CD8-positive, alpha-beta T cell (primary cell): ENCODE measurements at places on chromosomes 5 and 9.
A peak's percentile ranks its signal among the peaks of the same experiment; 100 is the strongest.

DNA sequence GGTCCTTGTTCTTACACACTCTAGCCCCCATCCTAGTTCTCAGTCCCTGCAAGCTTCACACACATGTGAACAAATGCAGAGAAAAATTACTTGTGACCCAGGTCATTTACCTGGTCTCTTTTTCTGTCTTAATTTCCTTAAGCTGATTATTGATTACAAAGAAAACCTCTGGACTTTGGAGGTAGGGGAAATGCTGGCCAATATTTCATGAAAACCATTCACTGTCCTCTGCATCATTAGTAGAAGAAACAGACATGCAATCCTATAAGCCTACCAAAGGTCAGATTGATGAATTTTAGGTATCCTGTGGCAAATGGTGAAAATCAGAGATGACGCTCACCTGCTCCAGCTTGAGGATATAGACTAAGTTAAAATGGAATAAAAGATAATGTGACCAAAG is 366.8 kb downstream of the ARRDC3 start:
- no peak for DNase-seq

- DNase-seq, result no peak
Observed at GRCh38 chr9:93562157-93562556, 14.2 kb upstream of the PHF2 start.

DNA sequence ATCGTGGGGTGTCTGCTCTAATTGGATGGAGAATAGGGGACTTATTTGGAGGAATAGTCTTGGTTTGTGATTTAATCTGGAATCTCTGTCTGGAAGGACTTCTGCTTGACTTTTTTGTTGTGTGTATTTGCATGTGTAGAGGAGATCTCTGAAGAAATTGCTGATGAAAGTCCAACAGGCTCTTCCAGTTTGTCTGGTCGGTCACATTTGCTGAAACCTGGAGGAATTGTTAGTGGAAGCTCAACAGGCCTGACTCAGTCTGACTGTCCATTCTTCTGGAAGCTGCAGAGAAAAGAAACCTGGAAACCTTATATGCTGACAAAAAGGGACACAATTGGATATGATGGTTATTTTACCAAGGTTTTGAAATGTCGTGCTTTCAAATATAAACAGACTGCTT is 33.4 kb upstream of the TENT2 start:
- DNase-seq, result no peak

- no peak for DNase-seq
Observed at GRCh38 chr5:172717481-172718195, 53.4 kb downstream of the DUSP1 start.

DNA sequence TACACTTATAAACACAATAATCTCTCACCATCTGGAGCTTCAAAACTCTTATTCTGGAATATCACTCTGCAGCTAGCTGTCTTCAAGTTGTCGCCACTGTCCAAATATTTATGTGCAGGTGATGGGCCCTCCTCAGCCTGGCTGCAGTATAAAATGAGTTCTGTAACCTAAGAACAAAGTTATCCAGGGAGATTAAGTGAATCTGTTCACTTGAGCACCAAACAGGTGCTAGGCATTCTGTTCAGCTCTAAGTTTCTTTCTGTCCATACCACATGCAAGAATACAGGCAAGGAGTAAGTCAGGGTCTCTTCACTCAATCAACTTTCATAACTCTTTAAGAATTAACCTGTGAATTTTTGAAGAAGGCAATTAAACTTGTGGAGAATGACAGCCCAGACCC is 344.1 kb downstream of the PLK2 start:
- DNase-seq, result no peak

GRCh38 chr5:23053846-23054245 is 200.7 kb upstream of the CDH12 start:
- DNase-seq, result no peak

- DNase-seq, result no peak
Observed at GRCh38 chr9:26043431-26043830, 365.2 kb upstream of the TUSC1 start.

GRCh38 chr5:6029811-6030271 is 348.5 kb downstream of the MED10 start:
- DNase-seq, result no peak

DNA sequence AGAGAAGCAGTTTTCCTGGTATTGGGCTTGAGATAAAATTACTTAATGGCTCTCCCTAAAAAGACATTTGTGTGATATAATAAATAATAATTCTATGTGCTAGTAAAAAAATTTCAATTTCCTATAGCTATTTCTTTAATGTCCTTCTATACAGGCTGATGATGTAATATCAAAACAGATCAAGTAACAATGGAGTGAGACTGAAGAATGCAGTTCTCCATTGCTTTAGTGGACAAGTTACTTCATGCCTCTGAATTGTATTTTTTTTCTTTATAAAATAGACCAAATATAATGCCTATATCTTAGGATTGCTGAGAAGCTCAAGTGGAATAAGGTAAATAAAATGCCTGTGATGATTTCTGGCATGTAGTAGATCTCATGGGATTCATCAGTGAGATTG is 35.6 kb upstream of the NEURL1B start:
- DNase-seq, result no peak

DNA sequence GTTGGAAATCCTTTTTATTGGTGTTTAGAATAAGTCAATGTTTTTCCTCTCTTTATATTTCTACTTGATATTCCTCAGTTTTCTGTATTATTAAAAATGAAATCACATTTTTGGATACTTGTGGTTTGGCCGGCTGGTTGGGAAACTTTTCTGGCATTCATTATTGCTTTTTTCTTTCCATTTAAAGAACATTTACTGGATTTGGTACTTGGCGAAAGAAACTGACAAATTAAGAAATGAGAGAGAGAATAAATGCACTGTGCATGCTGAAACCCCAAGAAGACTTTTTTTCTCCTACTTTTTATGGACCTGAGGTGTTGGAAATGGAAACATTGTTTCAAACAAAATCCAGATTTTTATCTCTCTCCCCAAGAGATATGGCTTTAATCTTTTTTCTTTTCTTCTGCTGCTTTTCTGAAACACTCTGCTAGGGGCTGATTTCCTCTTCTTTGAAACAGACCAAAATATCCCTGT is 128.4 kb downstream of the SNX18 start:
- no peak for DNase-seq

- DNase-seq, result no peak
Observed at GRCh38 chr5:133953568-133954145, 14.8 kb downstream of the C5orf15 start.

DNA sequence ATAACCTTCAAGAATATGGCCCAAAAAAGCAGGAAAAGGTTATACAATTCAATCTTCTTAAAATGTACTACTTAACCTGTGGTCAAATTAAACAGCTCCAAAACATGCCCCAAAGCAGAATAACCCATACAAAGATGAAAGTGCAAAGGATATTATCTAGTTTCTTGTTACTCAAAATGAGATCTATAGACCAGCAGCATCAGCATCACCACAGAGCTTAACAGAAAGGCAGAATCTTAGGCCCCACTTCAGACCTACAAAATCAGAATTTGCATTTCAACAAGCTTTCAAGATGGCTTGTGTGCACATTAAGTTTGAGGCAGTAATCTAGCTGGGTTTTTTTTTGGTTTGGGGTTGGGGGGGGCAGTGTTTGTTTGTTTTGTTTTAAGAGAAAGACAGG is 54.0 kb downstream of the SCAI start:
- DNase-seq, result no peak

DNA sequence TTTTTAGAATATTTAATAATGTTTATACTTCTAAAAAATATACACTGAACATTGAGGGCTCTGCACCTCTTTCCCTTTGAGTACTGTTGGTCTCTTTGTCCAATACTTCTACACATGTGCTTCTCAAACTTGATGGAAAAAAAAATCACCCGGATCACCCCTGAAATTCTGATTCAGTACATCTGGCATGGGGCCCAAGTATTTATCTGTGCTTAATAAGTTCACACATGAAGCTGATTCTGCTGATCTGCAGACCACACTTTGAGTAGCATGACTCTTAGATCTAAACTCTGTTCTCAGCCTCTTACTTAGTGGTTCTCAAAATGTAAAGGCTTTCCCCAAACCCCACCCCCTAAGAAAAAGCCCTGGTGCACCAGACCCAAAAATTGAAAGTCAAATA is 12.0 kb downstream of the RUSC2 start:
- DNase-seq, result no peak

DNA sequence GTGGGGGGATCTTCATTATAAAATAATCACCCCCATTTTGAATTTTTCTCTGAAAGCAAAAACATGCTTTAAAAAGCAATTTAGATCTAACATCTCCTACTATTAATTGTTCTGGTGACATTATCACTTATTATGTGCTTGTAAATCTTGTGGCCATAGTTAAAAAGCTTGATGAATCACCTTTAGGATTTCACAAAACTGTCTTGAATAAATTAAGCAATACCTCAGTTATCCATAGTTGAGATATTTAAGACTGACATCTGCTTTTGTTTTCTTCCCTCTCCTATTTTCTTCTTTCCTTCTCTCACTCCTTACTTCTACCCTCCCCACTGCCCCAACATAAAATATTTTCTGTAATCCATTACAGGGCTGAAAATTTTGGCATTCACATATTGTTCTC is 84.8 kb downstream of the SLC1A3 start:
- no peak for DNase-seq

GRCh38 chr5:23289162-23289561 is 218.2 kb upstream of the PRDM9 start:
- DNase-seq, result no peak

- peak; percentile 85 for DNase-seq
Observed at GRCh38 chr5:176543428-176544182, 5.5 kb upstream of the CDHR2 start.

- no peak for DNase-seq
Observed at GRCh38 chr9:107409581-107410389, 79.8 kb downstream of the KLF4 start.

- no peak for DNase-seq
Observed at GRCh38 chr5:167295681-167296005, 995.8 kb upstream of the WWC1 start.

DNA sequence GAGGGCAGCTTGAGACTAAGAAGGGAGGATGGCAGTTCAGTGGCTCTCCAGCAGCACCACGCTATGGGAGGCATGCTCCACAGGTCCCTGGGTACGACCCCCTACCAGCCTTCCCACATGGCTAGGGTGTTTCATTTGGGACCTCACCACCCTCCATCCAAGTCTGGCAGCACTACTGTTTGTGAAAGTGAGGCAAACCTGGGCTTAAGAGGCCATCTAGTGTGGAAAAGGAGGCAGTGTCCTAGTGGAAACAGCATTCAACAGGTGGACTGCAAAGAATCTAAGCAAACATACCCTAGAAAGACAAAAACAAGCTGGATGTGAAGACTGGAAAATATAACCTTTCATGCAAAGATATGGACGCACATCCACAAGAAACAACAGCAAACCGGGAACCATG is 4.8 kb upstream of the C5orf47 start:
- DNase-seq, result no peak

- no peak for DNase-seq
Observed at GRCh38 chr5:83720836-83721537, at the start of gene HAPLN1. HAPLN1 (minus strand) TSS chr5:83720855; CDS start chr5:83673523, 47,332 bp downstream.

DNA sequence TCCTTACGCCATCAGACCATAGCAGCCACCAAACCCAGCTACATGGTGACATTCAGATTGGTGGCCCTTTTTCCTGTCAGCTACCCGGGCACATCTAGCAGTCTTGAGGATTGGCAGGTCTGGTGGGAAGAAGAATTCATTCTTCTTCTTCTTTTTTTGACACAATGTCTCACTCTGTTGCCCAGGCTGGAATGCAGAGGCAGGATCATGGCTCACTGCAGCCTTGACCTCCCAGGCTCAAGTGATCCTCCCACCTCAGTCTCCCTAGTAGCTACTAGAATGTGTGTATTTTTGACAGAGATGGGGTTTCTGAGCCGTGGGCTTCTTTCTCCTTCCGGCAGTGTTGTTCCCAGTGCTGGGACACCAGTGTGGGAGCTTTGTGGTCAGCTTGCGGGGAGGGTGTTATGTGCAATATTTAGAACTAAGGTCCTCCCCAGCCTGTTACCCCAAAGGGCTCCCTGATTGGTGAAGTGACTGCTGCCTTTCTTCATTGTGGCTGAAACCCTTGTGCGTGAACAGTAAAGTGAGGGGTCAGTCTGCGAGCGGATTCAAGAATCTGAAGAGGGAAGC is 3.4 kb downstream of the NTMT1 start:
- no peak for DNase-seq

DNA sequence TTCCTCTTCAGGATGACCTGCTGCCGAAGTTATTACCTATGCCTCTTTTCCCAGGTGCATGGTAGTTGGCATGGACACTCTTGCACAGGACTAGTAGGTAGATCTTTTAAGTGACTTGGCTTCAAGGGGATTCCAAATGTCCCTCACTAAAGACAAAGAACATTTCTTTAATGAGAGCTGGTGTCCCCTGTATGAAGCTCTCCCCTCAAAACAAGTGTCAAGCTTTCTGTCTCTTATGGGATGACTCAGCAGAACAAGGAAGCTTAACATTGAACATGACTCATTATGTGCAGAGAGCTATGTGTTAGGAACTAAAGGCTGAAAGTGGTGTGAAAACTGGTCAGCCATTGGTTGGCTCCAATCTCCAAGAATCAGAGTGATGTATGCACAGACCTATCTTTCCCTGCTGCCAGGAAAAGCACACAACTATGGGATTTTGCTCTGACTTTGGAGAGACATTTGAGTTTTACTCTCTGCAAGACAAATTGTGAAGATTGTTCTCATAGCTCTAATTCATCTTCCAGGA is 120.5 kb downstream of the PRDM6 start:
- no peak for DNase-seq

DNA sequence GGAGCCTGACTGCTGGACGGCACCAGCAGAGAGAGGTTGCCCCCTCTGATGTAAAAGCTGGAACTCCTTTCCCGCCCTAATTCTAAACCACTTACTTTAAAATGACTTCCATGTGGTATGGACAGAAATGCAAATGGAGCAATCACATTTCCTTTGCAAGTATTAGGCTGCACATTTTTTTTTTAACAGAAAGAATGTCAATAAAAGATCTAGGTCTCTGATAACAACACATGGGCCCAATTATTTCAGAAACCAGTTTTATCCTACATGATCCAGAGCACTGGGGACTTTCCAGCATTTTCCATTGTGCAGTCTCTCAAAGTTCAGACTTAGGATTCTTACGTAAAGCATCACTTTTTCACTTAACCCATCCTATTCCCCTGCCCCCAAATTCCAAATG is 203.7 kb downstream of the NXNL2 start:
- no peak for DNase-seq

- DNase-seq, result no peak
Observed at GRCh38 chr5:93572608-93573353, 8.2 kb downstream of the NR2F1-AS1 start.

DNA sequence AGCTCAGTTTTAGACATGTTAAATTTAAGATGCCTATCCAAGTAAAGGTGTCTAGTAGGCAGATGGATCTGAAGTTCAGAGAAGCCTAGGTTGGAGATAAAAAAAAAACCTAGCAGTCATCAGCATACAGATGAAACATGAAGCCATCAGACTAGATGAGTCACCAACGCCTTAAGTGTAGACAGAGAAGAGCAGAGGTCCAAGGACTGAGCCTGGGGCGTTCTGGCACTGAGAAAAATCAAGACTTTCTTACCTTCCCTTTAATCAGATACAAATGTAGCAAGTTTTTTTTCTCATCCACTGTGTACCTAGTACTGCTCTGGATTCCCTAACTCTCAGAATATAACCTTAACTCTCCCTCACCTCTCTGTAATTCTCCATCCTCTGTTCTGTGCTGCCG is 97.3 kb downstream of the SIL1 start:
- DNase-seq, result no peak
